ENCODE measurements at places on chromosomes 3 and 15. TPM values are rescaled to one million over a fixed set of nuclear protein-coding genes. Genes with fewer than 3 reads are reported as not detected.

DNA sequence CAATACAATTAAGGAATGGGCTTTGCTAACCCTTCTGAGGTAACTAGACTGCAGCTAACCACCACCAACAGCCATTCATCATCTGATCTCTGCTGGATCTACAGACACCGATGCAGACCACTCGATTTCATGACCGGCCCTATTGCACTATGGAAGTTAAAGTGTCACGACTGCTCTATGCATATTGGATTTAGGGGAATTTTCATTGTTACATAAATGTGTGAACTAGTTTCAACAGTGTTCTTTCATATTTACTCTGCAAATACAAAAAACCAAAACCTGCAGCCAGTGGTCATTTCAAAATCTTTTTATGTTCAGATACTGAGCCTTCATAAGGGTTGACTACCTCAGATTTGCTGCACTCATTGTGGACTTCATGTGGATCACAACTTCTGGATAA, 14.5 kb downstream of the CDV3 start:
- DNase-seq = no peak

SPESP1 gene
- not detected for total RNA-seq

DNA sequence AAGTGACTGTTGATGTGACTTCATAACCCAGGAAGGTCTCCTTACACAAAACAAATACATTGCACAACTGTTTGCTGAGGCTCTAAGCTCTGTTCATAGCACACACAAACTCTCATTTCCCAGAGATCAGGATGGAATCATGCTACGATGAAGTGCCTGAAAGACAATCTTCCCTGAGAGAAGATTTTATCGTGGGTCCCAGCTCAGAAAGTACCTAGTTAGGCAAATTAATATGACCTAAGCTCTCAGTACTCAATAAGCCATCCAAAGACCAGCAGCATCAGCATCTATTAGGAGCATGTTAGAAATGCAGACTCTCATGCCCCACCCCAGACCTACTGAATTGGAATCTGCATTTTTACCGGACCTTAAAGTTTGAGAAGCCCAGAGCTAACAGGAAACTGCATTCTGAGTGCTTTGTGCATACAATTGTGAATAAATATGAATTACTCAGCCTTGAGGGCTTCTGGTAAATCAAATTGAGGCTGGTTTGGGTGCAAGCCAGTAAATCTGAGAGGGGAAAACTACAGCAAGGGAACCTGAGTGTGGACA, 161.5 kb upstream of the C2CD4B start:
- DNase-seq = no peak

- no peak for DNase-seq
These were observed 160.1 kb downstream of the PLCL2 start for GRCh38 chr3:17044855-17045254.

- peak; percentile 41 for DNase-seq
These were observed 30.9 kb downstream of the CDC25A start for GRCh38 chr3:48157202-48157840.

LINGO1 gene
- total RNA-seq = not detected

DUOX1 gene
- total RNA-seq = 0.17 TPM

XCR1 gene
- total RNA-seq = not detected

- DNase-seq = no peak
These were observed 27.6 kb upstream of the SEMA6D start for GRCh38 chr15:47689660-47690059.

GRCh38 chr3:71518089-71518488, 65.4 kb downstream of the FOXP1 start:
- no peak for DNase-seq

IL17RD gene
- total RNA-seq = 0.46 TPM

DNA sequence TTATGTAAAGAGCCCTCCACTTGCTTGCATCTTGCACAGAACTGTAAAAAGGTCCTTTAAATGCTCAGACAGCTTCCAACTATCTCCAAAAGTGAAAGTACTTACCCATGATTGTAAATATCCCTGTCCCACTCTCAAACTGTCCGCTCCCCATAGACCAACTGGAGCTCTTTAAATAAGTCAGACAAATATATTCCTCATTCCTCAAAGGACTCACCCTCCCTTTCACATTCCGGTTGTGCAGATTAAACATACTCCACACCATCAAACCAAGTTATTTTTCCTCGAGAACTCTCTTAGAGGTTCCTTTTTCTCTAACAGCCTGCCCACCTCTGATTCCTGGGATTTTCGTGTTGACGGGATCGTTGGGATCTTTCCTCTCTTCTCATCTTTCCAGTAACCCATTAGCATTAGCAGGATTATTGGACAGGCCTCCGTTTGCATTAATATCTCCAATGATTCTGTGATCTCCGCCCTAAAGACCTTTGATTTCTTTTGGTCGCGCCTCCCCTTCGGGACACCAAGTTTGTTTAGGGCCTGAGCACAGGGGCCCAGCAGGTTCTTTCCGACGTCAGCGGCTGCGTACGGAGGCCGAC, 763 bp downstream of the GOLGB1 start:
- peak; percentile 54 for DNase-seq

DAZL gene
- not detected for total RNA-seq

DNA sequence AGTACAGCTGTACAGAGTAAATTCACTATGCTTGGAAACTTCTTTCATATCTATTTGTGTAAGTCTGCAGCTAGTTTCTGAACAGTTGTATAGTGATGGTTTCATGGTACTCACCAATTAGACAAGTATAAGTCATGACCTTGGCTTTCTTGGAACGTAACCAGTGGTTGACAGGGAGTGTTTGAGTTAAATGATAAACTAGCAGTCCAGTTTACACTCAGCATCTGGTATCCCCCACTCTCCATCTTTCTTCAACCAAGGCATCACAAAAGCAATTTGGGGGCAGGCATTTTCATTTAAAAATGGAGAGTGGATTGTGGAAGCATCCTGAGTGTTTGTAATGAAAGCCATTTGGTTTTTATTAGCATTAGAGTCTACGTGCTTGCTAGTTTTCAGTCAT, 26.0 kb downstream of the MME start:
- DNase-seq = no peak

FAM43A gene
- total RNA-seq = 69.2 TPM

DNA sequence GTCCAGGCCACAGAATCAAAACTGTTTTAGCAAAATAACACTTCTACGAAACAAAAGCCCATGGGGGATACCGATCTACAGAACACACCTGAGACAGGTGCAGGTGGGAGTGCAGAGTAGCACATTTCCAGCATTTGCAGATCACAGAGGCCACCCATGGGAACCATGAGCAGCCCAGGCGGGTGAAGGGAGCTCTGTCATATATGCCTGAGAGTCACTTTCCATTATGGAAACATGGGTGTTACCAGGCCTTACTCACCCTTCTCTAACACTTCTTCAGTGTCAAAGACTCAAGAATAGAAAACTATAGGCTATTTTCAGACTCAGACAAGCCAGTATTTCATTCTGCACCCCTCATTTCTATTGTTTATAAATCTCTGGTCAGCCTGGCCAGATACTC, 3.5 kb downstream of the PLA1A start:
- DNase-seq = no peak

STRIT1 gene
- total RNA-seq = not detected

TRMT10C gene
- total RNA-seq = 64.7 TPM

GRCh38 chr3:20405231-20405630, 219.2 kb upstream of the SGO1 start:
- no peak for DNase-seq

- no peak for DNase-seq
These were observed 75.7 kb downstream of the C3orf38 start for GRCh38 chr3:88225326-88226008.

Measured in Daoy (cell line).